Stimulated activated CD8-positive, alpha-beta memory T cell treated with anti-CD3 and anti-CD28 coated beads, Interleukin-4, amount 100 ng/mL, for 1 hour (primary cell): ENCODE measurements at places on chromosomes 3 and 15.

DNA sequence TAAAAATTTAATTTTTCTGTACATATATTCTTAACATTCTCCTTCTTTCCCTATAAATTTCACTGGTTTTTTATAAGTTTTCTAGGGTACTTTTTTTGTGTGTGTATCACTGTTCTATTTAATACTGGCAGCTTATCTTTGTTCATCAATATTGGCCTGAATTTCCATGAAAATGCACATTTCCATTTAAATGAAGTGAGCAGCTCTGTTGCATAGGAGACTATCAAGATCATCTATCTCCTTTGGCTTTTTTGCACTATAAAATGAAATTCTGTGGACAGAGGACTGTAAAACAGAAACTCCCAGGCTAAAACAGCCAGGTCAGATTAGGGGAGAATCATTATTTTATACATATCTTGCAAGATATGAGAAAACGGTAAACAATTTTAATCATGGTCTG, 277.0 kb upstream of the ARL6 start:
- DNase-seq: no peak

DNA sequence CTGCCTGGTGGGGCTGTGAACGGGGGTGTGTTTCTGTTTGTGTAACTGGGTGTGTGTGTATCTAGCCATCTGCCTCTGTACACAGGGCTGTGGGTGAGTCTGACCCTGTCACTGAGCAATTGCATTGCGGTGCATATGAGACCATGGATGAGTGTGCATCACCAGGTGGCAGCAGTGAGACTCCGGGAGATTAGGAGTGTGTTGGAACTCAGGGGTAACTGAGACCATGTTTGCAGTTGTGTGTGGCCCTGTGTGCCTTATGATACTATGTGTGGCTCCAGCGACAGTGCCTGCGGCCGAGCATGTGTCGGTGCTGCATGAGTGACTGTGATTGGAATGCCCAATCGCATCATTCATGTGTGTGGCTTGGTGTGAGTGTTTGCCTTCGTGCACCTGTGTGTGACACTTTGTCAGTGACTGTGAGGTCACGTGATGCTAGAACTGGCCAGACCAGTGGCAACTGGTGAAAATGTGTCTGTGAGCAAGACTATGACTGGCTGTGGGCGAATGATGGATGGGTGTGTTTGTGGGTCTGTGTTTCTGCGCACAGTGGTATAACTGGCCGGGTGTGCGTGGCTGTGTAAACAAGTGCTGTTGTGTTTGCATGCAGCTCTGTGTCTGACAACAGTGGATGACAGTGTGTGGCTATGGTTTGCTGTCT, 14.0 kb downstream of the VILL start:
- DNase-seq: peak; percentile 25

DNA sequence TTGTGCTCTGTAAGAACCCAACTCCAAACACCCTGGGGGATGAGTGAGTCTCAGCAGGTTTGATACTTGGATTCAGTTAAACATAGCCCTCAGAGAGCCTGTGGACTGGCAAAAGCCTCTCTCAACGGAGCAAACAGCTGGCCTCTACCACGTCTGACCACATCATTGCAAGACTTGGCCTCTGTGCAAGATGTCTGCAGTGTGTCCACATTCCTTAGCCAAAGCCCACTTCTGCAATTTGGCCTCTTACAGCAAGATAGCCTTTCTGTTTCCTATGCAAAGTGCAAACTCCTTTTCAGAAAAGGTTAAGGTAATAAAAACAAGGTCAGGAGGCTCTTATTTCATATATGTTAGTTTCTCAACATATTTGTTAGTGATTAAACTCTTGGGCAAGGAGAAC, 27.9 kb downstream of the FBN1 start:
- no peak for DNase-seq

GRCh38 chr3:104676241-104676640, 690.5 kb upstream of the ALCAM start:
- no peak for DNase-seq

DNA sequence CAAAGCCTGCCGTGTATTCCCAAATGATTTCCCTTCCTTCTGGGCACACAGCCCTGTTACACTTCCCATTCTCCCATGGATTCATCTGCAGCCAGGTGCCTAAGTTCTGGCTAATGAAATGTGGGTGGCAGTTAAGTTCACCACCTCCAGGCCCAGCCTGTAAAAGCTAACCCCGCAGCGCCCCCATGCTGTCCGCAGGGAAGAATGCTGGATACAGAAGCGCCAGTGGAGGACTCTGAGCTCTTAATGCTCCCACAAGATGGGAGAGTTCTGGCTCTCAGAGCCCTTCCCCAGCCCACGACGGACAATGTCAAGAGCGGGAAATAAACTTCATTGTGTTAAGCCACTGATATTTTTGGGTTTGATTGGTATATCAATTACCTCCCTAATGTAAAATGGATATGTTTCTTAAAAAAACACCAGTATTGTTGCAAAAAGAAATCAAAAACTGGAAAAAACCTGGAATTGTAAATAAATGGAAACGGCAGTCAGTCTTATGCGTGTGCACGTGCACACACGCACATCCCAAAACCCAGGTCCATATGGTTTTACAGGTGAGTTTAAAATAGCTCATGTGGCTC, 37.7 kb upstream of the FGD5 start:
- no peak for DNase-seq

DNA sequence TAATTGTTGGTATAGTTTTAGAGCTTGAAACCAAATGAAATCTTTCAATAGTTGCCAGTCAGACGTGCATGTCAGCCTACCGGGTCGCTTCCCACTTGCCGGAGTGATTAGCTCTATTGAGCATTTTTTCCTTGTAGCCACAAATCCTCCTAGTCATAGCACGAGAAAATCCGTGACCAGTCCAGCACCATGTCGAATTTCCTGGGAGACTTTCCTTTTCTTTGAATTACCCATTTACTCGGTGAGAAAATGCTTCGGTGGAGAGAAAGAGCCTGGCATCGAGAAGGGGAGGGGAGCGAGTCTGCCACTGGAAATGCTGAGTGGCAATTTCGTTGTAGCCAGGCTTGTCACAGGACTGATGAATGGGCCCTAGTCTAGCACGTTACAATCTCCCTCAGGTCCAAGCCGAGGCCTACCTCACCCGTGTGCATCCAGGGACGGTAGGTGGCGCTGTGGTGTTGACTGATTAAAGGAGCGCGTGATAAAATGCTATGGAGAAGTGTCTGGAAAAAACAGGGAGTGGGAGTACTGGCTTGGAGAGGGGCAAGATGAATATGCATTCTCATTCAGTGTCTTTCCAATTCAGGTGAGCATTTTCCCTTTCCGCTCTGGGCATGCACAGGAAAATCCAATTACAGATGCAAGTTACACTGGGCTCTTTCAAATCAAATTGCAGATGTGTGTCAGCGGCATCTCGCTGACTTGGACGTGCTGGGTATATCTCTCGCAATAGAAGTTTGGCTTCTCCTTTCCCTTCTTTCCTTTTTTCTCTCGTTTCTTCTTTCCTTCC, 238.8 kb downstream of the EDEM1 start:
- DNase-seq: no peak

GRCh38 chr15:59591356-59591755, 20.2 kb upstream of the GCNT3 start:
- DNase-seq: no peak

DNA sequence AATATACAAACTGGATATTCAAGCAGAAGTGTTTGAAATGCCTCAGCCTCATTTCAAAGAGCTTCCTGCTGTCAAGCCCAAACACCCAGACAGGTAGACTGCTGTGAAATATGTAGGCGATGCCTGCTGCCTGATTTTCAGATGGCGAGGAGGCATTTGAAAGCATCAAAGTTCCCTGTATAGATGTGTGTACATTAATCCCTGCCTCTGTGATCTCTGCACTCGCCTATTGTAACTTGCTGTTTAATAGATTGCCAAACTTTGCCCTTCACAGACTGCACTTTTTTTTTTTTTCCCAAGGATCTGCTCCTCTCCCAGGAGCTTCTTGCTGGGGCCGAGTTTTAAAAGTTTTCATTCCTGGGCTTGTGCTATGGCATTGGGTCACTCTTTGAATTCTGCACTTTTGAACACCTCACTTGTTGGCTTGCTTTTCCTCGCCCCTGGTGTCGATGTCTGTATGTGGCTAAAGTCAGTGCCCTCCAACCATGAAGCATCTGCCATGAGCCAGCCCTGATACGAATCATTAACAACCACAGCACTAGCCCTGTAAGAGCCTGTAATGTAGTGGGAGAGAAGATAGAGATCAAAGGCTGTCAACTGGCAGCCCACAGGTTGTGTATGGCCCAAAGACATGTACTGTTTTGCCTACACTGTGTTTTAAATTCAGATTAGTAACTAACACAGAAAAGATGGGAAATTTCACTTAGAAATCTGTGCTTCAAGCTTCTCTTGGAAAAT, 287.6 kb upstream of the ICE2 start:
- DNase-seq: no peak

- DNase-seq: no peak
These were observed 30.8 kb downstream of the HDC start for GRCh38 chr15:50234764-50235163.

DNA sequence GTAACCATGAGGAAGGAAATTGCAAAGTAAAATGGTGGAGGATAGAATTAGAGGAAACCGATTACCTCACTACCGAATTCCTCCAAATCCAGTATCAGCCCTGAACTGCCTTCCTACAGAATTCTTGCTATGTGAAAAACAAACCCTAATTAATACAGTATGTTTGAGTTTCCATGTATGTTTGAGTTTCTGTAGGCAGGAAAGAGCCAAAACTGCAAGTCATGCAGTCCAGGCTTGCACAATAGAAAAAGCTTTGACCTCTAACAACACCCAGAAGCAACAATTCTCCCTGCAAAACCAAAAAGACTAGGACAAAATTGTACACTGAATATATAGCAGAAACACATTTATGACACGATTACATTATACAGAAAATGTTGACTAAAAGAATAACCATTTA, 614.8 kb downstream of the DIPK2A start:
- DNase-seq: no peak

DNA sequence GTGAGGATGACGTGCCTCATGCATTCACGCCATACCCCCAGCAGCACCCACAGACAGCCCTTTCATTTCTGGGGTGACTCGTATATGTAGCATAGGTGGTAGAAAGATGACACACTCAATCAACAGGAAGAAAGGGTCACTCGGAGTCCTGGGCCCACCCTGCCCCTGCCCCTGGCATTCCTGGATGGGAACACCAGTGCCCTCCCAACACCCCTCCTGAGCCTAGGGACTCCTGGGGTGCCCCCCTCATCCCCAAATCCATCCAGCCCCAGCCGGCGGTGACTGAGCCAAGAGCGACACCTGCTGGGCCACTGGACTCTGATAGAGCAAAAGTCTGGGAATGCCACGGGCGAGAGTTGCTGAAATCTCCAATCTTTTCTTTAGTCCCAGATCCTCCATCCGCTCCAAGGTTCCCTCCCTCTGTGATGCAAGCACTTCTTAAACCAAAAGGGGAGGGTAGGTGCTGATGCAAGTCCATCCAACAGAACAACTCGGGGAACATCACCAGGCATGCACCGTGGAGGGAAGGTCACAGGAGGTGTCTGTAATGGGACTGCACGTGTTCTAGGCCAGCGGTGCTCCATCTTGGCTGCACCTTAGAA, 31.1 kb downstream of the ACAN start:
- no peak for DNase-seq

- DNase-seq: no peak
These were observed at the start of gene UBA7 for GRCh38 chr3:49813497-49814174. TSS of gene UBA7 (minus strand) at chr3:49813953. CDS start at chr3:49813787, 166 bp downstream.

DNA sequence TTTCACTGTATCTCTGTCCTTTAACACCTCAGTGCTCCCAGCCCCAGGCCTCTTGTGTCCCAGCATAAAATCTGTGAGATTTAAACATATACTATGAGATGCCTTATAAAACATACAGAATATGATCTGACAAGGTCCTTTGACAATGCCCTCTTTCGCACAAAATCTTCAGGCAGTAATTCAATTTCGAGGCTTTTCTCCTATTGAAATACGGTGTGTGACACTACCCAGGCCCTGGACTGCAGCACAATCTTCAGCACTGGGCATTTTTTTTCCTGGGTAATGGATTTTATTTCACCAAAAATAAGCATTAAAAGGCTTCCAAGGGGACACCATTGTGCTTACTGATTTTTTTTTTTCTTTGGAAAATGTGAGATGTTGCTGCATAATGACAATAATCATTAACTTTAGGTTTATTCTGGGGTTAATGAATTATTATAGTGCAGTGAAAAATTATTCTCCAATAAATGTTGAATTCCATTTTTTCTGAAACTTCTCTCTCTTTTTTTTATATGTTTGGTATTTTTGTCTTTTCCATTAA, 40.9 kb upstream of the FAM3D start:
- no peak for DNase-seq

DNA sequence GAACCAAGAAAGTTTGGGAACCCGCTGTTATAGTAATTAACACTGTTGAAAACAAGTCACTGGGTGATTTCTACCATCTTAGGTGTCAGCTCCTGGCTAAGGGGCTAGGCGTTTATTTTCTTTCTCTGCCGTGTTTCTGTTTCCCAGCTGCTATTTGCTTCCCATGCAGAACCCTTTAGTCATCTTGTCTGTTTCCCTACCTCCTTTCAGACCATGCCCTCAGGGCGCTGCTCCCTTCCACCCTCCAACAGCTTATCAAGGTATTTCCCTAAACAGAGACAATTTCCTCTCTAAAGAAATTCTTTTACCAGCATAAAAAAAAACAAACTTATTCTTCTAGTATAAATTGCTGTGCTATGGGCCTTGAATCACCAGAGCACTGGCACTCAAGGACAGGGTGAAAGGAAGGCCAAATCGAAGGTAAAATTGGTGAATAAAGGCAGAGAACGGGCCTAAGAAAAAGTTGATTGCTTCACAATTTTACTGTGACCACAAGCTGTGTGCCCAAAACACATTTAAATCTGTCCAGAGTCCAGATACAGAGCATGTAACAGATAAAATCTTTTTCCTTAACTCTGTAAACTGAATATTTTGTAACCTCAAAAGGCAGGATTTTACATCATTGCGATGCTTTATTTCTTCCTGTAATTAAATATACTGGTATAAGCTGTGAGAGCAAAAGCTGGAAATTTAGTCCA, 319.2 kb downstream of the ZNF621 start:
- DNase-seq: no peak

DNA sequence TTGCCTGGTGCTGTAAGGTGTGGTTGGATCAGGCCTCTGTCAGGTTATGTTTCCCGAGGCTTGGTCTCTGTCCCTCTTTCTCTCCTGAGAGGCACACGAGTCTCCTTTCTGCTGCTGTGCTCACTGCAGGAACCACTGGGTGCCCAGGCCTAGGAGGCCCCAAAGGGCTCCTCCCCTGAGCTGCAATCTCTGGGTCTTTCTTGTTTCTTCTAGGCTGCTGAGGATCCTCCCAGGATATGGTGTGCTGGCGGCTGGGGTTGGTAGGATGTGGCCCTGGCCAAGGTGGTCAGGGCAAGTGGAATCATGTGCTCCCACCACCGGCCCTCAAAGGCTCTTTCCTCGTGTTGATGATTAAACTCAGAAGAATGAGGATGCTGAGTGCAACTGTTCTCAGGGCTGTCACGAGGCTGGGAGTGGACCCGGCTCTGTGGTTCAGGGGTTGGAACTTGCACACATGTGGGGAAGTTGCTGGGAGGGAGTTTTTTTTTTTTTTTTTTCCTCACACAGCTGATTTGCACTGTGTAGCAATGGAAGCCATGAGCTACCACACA, 43.6 kb upstream of the CTSH start:
- no peak for DNase-seq

GRCh38 chr3:136120373-136121348, 75.5 kb downstream of the MSL2 start:
- DNase-seq: no peak

- DNase-seq: no peak
These were observed 36.8 kb upstream of the DHX36 start for GRCh38 chr3:154361099-154361498.
